ENCODE measurements at places on chromosomes 2 and 18. TPM values are rescaled to one million over a fixed set of nuclear protein-coding genes. Genes with fewer than 3 reads are reported as not detected.

DNA sequence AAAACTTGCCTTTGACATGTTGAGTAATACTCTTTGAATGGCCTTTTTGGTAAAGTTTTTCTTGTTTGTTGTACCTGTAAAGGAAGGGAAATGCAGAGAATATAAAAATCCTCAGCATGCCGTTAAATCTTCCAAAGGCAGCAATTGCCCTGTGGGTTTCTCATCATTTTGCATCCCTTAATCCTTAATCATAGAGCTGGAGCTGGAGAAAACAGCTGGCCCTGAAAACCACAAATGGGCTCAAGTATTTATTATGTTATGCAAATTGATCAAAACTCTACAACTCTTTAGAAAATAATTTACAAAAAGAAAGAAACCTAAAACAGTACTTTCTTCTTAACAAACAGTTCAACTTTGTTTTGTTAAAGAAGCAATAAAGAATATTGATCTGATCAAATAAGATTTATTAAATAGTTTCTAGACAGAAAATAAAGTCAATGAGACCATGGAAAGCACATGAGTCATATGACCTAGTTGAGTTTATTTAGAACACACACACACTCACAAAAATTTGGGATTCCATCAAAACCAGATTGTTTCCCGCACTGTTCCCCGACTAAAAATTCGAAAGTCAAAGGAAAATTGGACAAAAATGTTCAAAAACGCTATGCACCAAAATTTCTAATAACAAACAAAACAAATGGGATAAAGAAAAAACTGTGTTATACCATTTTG is 309.0 kb downstream of the GULP1 start:
- no peak overlapping the region for H3K4me3 ChIP-seq
- no peaks in the 10 kb centered on the region for H3K27me3 ChIP-seq
- no peaks in the 10 kb centered on the region for H3K36me3 ChIP-seq
- no peak for DNase-seq
- H3K4me1 ChIP-seq = no peaks in the 10 kb centered on the region

DNA sequence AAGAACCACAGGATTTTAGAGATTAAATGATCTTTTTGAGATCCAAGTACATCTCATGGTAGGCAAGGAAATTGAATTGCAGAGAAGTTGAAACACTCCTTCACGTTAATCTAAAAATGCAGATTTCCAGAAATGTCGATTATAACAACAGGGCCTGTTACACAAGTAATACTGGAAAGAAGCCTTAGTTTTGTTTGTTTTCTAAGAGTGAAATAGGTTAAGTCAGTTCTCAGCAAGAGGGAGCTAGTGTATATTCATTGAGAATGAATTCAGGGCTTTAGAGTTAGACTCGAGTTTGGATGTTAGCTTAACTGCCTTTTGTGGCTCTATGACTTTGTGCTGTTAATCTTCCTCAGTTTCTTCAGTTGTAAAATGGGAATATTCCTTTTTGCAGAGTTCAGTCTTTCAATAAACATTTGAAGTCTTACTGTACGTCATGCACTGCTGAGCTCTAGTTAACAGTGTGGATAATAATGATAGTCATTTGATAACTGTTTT is 926 bp downstream of the NDUFV2 start:
- H3K4me3 ChIP-seq = peak overlapping the region; percentile 81
- peaks cover 47% of the 10 kb centered on the region for H3K36me3 ChIP-seq
- no peaks in the 10 kb centered on the region for H3K27me3 ChIP-seq
- peaks cover 45% of the 10 kb centered on the region for H3K4me1 ChIP-seq

GRCh38 chr2:2568411-2568810 is 237.3 kb upstream of the MYT1L start:
- no peaks in the 10 kb centered on the region for H3K4me1 ChIP-seq
- no peak overlapping the region for H3K27ac ChIP-seq
- no peaks in the 10 kb centered on the region for H3K27me3 ChIP-seq

DNA sequence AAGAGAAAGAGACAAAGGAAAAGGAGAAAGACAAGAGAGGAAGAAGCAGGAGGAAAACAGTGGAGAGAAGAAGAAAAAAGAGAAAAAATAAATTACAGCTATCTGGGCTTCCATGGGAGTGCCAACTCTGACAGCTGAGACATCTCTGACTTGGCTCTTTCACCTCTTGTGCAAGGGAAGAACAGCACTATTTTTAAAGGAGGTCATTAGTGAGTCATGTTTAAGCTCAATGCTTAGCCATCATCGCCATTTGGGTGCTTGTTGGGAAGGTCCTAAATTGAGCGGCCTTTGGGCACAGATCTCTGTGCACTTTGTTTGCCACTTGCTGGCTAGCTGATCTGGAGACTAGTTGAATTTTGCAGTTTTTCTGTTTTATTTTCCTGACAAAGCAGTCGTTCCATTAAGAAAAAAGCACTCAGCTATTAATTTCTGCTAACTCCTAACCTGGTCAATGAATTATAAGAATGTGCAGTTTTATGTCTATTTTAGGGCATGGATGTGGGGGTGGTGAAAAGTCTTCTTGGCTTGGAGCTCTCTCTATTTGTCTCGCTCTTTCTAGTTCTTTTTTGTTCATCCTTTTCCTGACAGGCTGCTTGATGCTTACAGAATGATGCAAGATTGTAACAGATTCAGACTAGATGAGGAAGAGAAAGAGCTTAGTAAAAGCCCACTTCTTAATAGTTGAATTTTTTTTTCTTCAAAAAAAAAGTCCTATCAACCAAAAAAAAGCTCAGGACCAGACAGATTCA is 231.5 kb downstream of the SLC8A1 start:
- H3K36me3 ChIP-seq = no peaks in the 10 kb centered on the region
- H3K27ac ChIP-seq = no peak overlapping the region
- DNase-seq = no peak
- peaks cover 5% of the 10 kb centered on the region for H3K27me3 ChIP-seq
- H3K4me1 ChIP-seq = no peaks in the 10 kb centered on the region
- H3K4me3 ChIP-seq = no peak overlapping the region

SERPINB4 gene
- not detected for total RNA-seq
